ENCODE measurements at places on chromosomes 12 and 14.

GRCh38 chr14:74490486-74490885 lies 2.6 kb downstream of the NPC2 start:
- no peak for DNase-seq

- no peak for DNase-seq
Observed at GRCh38 chr12:45388545-45388944, 172.7 kb downstream of the ANO6 start.

GRCh38 chr12:19496219-19496878 lies 57.1 kb downstream of the AEBP2 start:
- DNase-seq, result no peak

DNA sequence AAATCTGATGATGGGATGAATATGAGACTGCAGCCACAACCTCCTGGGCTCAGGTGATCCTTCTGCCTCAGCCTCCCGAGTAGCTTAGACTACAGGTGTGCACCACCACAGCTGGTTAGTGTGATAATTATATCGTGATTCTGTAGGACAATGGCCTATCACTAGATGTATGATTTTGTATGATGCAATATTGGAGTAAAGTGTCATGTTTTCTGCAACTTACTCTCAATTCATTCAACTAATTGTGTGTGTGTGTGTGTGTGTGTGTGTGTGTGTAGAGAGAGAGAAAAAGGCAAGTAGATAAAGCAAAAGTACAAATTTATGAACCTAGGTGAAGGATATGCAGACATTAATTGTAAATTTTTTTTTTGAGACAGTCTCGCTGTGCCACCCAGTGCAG lies 10.7 kb downstream of the RAD52 start:
- no peak for DNase-seq

- DNase-seq, result no peak
Observed at GRCh38 chr12:66877925-66878324, 199.0 kb upstream of the GRIP1 start.

GRCh38 chr12:97572220-97572619 lies 109.6 kb downstream of the RMST start:
- no peak for DNase-seq

DNA sequence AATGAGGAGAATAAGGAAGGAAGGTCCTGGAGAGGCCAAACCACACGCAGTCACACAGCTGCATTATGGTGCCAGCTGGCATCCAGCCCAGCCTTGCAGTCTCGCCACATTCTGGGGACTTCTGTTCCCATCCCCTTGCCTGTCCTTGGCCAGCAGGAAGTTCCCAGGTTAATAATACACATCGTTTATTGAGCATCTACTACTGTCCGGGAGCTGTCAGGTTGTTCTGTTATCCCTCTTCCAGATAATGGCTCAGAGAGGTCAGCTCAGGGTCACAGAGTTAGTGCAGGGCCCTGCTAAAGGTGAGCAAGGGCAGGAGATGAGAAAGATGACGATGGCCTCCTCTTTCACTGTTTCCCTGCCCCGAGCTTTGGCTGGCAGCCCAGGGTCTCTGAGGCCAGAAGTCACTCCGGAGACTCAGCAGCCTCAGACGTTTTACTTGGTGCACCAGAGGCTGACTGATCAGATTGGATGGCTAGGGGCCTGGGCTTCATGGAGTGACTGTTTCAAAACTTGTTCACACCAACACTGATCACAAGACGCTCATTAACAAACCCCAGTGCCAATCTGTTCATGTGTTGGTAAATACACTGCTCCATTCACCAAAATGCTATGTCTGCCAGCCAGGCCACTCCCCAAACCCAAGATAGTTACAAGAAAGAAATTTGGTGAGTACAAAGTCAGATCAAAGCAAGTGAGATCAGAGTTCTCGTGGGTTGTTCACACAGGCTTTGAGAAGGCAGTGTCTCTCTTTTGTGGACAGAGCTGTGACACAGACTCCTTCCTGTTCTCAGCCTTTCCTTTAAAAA lies 79.2 kb downstream of the B4GALNT3 start:
- no peak for DNase-seq

DNA sequence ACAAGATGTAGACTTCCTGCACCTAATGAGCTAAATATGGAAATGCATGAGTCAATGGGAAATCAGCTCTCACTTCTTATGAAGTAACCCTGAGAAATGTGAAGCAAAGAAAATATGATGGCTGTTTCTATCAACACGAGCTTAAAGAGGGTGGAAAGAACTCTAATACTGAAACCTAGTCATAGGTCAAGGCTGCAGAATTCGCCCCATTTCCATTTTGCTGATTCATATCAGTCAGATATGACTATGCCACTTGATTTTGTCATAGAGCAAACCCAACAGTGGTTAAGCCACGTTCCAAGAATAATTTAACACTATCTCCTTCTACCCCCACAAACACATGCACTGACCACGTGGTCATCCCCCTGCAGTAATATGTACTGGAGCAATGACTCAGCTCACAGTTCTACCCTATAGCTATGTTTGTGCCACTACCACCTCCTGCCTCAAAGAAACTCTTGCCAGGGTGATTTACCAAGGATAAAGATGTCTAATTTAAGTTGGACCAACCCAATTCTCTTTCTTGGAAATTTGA lies 157.5 kb downstream of the TMTC3 start:
- no peak for DNase-seq

DNA sequence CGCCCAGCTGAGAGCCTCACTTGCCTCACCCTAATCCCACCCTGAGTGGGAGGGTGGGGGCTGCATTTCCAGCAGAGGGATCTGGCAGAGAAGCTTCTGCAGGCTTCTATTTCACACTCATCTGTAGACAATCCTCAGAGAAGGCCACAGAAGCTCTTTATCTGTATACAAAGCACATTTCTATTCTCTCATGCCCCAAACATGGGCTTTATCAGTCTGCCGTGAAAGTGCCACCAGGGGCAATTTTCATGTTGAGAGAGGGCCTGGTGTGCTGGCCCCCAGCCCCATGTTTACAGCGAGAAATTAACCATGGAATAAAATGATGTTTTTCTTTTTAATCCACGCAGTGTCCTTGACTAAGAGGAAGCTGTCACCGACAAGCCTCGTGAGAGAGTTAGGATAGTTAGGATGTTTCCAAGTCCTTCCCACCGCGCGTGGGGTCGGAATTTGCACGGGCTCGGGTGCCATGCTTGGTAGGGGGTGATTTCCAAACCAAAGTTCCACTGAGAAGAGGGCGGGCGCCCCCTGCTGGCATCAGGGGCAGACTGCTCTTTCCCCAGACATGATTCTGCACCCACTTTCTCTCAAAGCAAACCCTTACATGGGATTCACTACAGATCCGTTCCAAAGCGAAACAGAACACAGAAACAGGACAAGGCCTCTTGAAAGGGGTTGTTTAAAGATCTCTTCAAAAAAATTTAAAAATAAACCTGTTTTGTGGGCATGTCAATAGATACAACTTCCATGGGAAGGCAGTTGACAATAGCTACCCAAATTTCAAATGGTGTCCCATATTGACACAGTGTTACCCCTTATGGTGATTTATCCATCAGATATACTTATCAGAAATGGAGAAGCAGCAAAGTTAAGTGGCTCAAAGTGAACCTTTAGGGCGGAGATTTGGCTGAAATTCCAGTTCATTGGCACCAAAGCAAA lies 19.4 kb downstream of the BDKRB1 start:
- no peak for DNase-seq

DNA sequence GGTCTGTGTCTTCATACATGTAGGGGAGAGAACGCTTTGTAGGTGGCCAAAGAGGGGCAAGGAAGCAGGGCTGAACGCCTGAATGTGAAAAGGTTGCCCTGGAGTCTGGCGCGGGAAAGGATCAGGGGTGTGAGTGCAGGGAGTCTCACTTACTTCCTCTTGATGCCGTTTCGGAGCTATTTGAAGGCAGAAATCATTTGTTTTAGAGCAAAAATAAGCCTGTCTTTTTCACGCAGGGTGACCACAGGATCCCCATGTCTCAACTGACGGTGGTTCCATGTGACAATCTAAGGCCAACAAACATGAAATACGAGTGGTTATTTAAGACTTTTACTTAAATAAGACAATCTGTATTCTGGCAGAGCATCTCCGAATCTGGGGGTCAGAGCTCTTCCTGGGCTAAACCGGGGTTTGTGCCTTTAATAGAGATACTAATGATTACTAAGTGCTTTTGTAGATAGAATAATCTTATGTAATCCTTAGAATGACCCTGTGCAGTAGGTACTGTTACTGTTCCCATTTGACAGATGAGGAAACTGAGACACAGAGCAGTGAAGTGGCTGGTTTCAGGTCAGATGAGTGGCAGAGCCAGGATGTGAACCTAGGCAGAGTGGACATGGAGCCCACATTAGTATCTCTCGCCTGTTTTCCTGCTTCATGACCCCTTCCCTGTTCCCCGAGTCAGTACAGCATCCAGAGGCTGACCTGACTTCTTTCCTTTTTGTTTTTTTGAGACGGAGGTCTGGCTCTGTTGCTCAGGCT lies 1.9 kb downstream of the BRI3BP start:
- DNase-seq, result no peak

DNA sequence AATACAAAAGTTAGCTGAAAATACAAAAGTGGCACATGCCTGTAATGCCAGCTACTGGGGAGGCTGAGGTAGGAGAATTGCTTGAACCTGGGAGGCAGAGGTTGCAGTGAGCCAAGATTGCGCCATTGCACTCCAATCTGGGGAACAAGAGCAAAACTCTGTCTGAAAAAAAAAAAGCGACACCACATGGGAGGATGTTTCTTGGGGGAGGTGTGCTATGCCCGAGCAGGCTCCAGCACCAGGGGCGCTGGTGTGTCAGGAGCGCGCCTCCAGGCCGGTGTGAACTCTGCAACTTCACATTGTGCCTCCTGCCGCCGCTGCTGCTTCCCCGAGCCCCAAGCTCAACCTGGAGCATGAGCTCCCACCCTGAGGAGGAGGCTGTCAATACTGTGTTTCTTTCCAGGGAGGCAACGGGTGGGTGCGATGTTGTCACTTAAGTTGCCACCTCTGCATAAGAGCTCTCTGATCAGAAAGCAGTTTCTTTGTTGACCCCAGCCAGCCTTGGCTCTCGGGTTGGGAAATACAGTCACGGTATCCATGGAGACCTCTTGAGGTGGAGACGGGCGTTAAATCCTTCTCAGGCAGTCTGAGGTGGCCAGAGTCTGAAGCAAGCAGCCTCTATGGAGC lies 18.9 kb downstream of the DEGS2 start:
- no peak for DNase-seq

GRCh38 chr12:105733579-105733978 lies 403.1 kb downstream of the C12orf75 start:
- no peak for DNase-seq

- no peak for DNase-seq
Observed at GRCh38 chr12:9702255-9702654, 30.6 kb downstream of the CLECL1 start.

DNA sequence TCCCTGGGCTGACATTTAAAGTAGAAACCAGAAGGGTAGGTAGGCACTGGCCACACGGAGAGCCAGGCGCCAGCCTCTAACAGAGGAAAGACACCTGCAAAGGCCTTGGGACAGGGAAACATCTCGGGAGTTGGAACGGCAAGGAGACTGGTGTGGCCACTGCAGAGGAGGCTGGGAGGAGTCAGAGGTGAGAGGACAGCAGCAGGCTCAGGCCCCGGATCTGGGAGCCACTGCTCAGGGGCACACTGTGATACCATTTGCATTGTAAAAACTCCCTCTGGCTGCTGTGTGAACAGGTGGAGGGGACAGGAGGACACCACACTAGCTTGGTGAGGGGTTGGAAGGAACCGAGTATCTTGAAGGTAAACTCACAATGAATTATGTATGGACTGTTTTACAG lies 2.7 kb downstream of the ANHX start:
- DNase-seq, result no peak

- DNase-seq, result no peak
Observed at GRCh38 chr14:101137234-101137633, 233.7 kb upstream of the RTL1 start.

GRCh38 chr14:104120281-104120741 lies 18.1 kb upstream of the KIF26A start:
- DNase-seq, result no peak

- DNase-seq, result no peak
Observed at GRCh38 chr14:102903248-102903888, 19.1 kb upstream of the AMN start.

DNA sequence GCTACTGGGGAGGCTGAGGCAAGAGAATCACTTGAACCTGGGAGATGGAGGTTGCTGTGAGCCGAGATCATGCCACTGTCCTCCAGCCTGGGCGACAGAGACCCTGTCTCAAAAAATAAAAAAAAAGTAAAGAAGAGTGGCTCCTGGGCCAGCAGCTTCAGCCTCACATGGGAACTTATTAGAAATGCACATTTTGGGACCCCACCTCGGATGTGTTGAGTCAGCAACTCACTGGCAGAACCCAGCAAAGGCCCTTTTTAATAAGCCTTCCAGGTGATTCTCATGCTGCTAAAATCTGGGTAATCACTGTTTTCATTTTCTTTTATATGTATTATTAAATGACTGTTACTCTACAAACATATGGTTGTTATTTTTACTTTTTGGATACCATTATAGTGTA lies 41.6 kb downstream of the TBK1 start:
- DNase-seq, result no peak

DNA sequence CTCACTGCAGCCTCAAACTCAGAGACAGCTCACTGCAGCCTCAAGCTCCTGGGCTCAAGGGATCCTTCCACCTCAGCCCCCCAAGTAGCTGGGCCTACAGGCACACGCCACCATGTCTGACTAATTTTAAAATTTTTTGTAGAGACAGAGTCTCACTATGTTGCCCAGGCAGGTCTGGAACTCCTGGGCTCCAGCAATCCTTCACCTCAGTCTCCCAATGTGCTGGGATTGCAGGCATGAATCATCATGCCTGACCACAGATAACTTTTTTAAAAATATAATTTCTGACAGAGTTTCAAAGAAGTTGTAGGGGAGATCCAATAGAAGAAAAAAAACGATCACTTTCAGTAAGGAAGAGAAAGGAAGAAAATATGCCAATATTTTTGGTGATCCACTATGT lies 189.7 kb upstream of the CDKN3 start:
- DNase-seq, result no peak

DNA sequence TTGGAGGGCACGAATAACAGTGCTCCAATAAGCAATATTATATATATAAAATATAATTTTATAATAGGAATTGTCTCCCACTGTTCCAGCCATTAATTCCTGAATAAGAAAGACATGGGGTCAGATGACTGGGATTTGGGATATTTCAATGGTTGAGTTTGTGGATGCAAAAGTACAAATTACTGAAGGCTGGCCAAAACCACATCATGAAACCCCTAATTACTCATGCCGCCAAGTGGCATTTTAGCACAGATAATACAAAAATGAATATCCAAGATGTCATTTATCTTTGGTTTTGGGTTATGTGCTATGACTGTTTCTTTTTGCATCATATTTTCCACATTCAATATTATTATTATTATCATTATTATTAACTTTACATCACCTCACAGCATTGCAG lies 261.4 kb upstream of the TBX3 start:
- DNase-seq, result no peak

- DNase-seq, result no peak
Observed at GRCh38 chr14:61219256-61219655, 61.9 kb downstream of the TMEM30B start.

DNA sequence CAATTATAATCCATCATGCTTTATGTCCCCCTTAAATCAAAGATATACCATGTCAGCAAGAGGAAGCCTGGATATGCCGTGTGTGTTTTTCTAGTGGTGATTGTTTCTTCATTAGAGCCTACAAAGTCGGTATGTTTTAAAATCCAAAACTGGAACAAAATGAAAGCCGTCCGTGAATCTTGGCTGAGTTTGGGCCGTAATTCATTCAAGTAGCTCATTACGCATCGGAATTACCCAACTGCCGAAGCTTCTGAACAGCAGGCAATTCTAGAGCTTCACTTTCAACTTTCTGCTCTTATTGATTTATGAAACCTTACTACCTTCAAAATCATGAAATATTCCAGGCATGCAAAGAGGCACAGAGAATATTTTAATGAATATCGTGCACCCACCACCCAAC lies 224.7 kb downstream of the AACS start:
- no peak for DNase-seq
